Metanephros (tissue), 2 donors: ENCODE measurements at places on chromosomes 3 and 15. TPM values are rescaled to one million over a fixed set of nuclear protein-coding genes. Genes with fewer than 3 reads are reported as not detected.

The KIF23 gene
- 17.9 TPM for total RNA-seq

The CERS3 gene
- 0.06 TPM for total RNA-seq

The DTX3L gene
- total RNA-seq = 16.2 TPM

The SCAMP5 gene
- 14.1 TPM for total RNA-seq

The SLC9C1 gene
- 1.5 TPM for total RNA-seq

The EEFSEC gene
- 19.0 TPM for total RNA-seq

The ZIC1 gene
- 1.9 TPM for total RNA-seq

The COL6A5 gene
- 0.06 TPM for total RNA-seq

The WNT5A gene
- total RNA-seq = 84.9 TPM

The NPAP1 gene
- total RNA-seq = 0.82 TPM

The GPR62 gene
- total RNA-seq = 0.06 TPM

The TGM4 gene
- not detected for total RNA-seq

The KAT2B gene
- total RNA-seq = 17.3 TPM

The MORC1 gene
- total RNA-seq = 0.35 TPM

The SLC2A2 gene
- total RNA-seq = 15.0 TPM

The NR1I2 gene
- total RNA-seq = 0.47 TPM

The NME9 gene
- 1.6 TPM for total RNA-seq

The OXTR gene
- total RNA-seq = 1.1 TPM

The KLHL24 gene
- total RNA-seq = 178 TPM

The CIB2 gene
- total RNA-seq = 14.0 TPM

The APOD gene
- 9.4 TPM for total RNA-seq

The CCR1 gene
- 4.3 TPM for total RNA-seq

The RTP1 gene
- not detected for total RNA-seq

The PROK2 gene
- total RNA-seq = 0.82 TPM

The PLCB2 gene
- total RNA-seq = 14.3 TPM

The GPR149 gene
- total RNA-seq = not detected

The C2CD4A gene
- 0.35 TPM for total RNA-seq

The PLSCR5 gene
- total RNA-seq = not detected

The CIB1 gene
- 19.7 TPM for total RNA-seq

The ZNF654 gene
- total RNA-seq = 20.7 TPM

The LIPC gene
- 6.6 TPM for total RNA-seq

The PCSK6 gene
- 13.4 TPM for total RNA-seq

The LRRC15 gene
- 0.06 TPM for total RNA-seq

The LMOD3 gene
- total RNA-seq = 9.8 TPM

The CNTN3 gene
- total RNA-seq = 8.1 TPM

The CATSPER2 gene
- 1.9 TPM for total RNA-seq

The GOLGA6A gene
- not detected for total RNA-seq

The ZNF80 gene
- total RNA-seq = 0.06 TPM

The STRIT1 gene
- 2.0 TPM for total RNA-seq

The APPL1 gene
- 66.7 TPM for total RNA-seq

The RPL15 gene
- 2,869 TPM for total RNA-seq

The ZPLD1 gene
- total RNA-seq = 0.12 TPM

The SCAANT1 gene
- not detected for total RNA-seq

The SLC15A2 gene
- total RNA-seq = 23.4 TPM

The DUOXA1 gene
- total RNA-seq = 0.93 TPM

The GLCE gene
- total RNA-seq = 38.5 TPM

The RPP25 gene
- total RNA-seq = 3.0 TPM

The LRRC3B gene
- 3.7 TPM for total RNA-seq

The TF gene
- total RNA-seq = 4.5 TPM

The DUOX1 gene
- total RNA-seq = 1.8 TPM

The FAIM gene
- total RNA-seq = 9.9 TPM
